ENCODE measurements at places on chromosomes 7 and 10. TPM values are rescaled to one million over a fixed set of nuclear protein-coding genes. Genes with fewer than 3 reads are reported as not detected.
A peak's percentile ranks its signal among the peaks of the same experiment; 100 is the strongest.

DNA sequence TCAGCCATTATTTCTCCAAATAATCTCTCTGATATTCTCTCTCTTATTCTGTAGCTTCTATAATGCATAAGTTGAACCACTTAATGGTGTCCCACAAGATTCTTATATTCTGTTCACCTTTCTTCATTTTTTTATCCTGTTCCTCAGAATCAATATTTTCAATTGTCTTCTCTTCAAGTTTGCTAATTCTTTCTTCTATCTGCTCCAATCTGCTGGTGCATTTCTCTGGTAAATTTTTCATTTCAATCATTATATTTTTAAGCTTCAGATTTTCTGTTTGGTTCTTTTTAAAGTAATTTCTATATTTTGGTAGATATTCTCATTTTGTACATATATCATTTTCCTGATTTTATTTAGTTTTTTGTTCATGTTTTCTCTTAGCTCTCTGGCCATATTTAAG is 272.6 kb downstream of the ZEB1 start:
- H3K27me3 ChIP-seq = no peaks in the 10 kb centered on the region
- no peak overlapping the region for H3K27ac ChIP-seq
- no peak overlapping the region for H3K4me3 ChIP-seq
- no peak for DNase-seq

- no peaks in the 10 kb centered on the region for H3K36me3 ChIP-seq
- peak overlapping the region; percentile 77 for H3K4me3 ChIP-seq
- H3K27ac ChIP-seq = peak overlapping the region; percentile 32
- DNase-seq = peak; percentile 79
- no peaks in the 10 kb centered on the region for H3K27me3 ChIP-seq
Measured at GRCh38 chr7:76303202-76304147, 1.0 kb downstream of the HSPB1 start.

DNA sequence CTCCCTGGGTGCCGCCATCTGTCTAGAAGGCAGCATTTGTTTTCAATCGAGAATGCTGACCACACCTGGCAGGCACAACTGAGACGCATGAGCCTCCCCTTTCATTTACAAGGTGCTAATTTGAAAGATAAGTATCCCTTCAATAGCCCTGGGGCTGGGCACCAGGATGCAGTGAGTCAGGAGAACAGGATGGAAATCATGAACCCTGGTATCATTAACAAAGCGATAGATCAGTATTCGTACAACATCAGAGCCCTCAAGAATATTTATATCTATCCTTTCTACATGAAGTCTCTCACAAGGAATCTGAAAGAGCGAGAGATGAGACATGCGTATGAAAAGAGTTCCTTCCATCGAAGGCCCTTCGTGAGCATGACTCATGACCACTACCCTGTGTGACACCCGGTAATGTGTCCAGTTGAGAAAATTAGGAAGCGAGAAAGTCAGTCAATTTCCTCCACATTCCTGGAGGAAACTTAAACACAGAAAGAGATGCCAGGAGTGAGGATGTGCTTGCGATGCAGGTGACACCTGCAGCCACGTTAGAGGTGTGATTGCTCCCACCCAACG is 123.1 kb upstream of the PITRM1 start:
- no peak overlapping the region for H3K4me3 ChIP-seq
- no peaks in the 10 kb centered on the region for H3K27me3 ChIP-seq
- H3K4me1 ChIP-seq = no peaks in the 10 kb centered on the region
- no peaks in the 10 kb centered on the region for H3K36me3 ChIP-seq
- DNase-seq = no peak
- H3K27ac ChIP-seq = no peak overlapping the region

- H3K4me1 ChIP-seq = no peaks in the 10 kb centered on the region
- H3K4me3 ChIP-seq = no peak overlapping the region
- no peak overlapping the region for H3K27ac ChIP-seq
- H3K27me3 ChIP-seq = no peaks in the 10 kb centered on the region
- H3K36me3 ChIP-seq = no peaks in the 10 kb centered on the region
Measured at GRCh38 chr10:120824881-120825309, 26.3 kb upstream of the WDR11 start.

- H3K4me1 ChIP-seq = peaks cover 12% of the 10 kb centered on the region
- DNase-seq = no peak
- no peak overlapping the region for H3K4me3 ChIP-seq
- no peak overlapping the region for H3K27ac ChIP-seq
Measured at GRCh38 chr7:121940918-121941317, 68.0 kb downstream of the PTPRZ1 start.

DNA sequence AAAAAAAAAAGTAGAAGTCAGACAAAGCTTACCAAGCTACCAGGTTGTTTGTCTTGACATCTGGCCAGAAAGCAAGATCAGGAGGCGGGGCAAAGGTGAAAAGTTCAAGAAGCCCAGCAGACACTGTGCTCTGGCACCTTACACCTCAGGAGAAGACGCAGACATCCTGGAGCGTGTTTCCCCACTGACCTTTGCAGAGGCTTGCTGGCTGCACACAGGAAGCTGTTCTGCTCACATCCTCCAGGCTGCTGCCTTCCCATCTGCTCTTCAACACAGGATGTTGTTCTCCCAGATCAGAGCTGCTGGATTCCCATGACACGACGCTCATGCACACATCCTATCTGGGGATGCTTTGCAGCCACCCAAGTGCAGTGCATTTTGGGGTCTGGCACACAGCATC is 174.4 kb upstream of the KIAA1217 start:
- H3K36me3 ChIP-seq = no peaks in the 10 kb centered on the region
- H3K27ac ChIP-seq = no peak overlapping the region
- DNase-seq = no peak
- no peaks in the 10 kb centered on the region for H3K27me3 ChIP-seq
- no peak overlapping the region for H3K4me3 ChIP-seq

SFTPA1 gene
- total RNA-seq = not detected

FAM237B gene
- not detected for total RNA-seq
